Stimulated activated naive CD4-positive, alpha-beta T cell treated with Interleukin-2 at 50 U/mL for 16 hours (primary cell): ENCODE measurements at places on chromosomes 4 and X.

DNA sequence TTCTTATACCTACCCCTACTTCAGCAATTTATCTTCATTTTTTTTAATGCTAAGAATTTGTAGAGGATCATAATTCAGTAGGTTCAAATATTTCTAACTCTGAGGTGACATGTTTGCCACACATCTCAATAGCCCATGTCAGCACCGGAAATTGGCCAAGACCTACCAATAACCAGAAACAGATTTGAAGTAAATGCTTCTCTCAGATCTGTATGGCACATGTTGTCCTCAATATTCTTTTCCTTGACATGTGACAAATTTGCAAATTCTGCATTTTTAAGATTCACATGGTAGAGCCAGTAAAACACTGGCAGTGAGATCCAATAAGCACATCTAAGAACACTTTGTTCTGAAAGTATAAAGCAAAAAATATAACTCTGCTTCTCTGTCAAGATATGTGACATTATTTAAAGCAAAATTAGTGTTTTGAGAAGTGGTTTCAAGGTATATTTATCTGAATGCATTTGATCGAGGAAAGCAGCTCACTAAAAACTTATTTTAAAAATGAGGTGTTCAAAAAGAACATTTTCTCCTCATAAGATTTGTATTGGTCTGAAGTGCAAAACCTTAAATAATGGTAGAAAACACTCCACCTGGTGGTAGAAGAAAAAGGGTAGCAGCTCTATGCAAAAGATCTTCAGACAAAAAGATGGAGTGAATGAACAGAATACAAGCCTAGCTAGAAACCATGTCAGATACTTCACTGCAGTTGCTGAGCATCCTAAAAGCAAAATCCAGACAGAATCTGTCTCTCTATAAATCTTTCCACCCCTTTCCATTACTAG, 513.8 kb upstream of the FAM241A start:
- no peak for DNase-seq

DNA sequence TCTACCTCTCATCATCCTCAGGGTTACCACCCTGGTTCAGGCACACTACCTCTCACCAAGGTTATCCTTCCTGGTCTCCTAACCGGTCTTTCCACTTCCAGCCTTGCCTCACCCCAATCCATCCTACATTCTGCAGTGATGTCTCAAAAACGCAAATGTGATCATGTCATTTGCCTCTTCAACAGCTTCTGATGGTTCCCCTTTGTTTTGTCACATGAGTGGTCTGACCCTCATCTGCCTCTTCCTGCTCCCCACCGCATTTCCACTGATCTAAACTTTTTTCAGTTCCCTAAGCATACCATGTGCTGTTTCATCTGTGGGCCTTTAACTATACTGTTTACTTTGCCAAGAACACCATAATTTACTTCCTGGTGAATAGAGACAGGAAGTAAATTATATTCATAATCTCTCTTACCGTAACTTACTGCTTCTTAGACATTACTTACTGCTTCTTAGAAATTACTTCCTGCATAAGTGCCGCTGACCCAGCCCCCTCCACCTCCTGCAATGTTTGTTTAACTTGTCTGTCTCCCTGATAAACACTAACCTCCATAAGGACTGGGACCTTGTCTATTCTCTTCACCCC, 27.1 kb upstream of the NSUN7 start:
- no peak for DNase-seq

- DNase-seq: no peak
These were observed 146.2 kb downstream of the TEX11 start for GRCh38 chrX:70762285-70762684.

DNA sequence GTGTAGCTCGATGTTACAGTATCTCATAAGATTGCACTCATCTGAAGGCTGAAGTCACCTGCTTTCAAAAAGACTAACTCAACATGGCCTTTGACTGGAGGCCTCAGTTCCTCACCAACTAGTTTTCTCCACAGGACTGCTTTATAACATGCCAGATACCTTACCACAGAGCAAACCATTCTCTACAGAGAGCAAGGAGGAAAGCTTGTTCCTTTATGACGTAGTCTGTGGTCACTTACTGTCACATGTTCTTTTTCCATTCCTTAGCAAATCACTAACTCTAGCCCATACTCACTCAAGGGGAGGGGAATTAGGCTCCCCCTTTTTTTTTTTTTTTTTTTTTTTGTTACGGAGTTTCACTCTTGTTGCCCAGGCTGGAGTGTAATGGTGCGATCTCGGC, 3.2 kb downstream of the THAP9 start:
- no peak for DNase-seq

DNA sequence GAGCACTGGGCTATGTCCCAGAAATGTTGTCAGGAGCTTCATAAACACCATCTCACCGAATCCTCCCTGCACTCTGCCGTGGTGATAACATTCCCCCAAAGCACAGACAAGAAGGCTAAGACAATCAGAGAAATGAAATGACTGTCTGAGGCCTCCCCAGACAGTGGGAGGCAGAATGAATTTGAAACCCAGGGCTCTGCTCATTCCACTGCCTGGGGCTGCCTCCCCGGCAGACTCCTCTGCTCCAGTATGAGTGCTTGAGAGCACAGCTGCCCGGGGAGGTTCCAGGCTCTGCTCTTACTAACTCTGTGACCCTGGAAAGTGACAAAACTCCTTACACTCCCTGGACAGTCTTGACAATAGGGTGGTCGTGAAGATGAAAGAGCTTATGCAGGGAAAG, 9.7 kb downstream of the FGFBP1 start:
- no peak for DNase-seq

DNA sequence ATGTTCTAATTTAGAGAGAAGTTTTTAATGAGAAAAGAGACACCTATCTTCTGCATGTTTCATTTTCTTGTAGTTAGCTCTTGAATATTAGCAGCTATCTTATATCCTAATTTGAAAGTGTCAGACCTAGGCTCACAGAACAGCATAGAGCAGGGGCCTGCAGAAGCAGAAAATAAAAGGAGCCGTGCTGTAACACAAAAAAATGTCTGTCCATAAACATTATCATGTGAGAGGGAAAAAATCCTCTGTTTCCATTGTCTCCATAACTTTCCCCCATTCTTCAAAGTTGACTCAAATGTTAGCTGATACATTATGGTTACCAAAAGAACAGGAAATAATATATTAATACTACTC, 329.2 kb upstream of the EPHA5 start:
- no peak for DNase-seq

DNA sequence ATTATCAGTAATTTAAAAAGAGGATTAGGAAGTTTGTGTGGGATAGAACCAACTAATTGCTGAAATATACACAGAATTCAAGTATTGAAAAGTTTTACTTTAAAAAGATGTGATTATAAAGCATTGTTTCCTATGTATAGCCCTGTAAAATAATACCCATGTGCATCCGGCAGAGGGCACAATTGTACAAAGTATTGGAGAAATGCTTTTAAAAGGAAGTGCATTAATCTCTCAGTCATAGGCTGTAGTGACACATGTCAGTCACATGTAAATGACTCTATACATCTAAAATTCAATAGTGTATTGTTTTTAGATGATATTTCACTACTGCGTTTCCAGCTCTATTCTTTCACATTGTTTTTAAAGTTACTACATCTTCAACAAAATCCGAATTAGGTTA, 9.7 kb upstream of the GEMIN8 start:
- peak; percentile 33 for DNase-seq

GRCh38 chr4:110704748-110705439, 82.0 kb upstream of the PITX2 start:
- DNase-seq: no peak

- DNase-seq: no peak
These were observed 27.8 kb downstream of the TCEAL1 start for GRCh38 chrX:103656617-103657016.

- DNase-seq: no peak
These were observed 241.4 kb upstream of the PGRMC2 start for GRCh38 chr4:128528793-128529553.

- DNase-seq: no peak
These were observed 8.3 kb upstream of the ODAM start for GRCh38 chr4:70187216-70187615.
